Progenitor cell of endocrine pancreas (in vitro differentiated cells): ENCODE measurements at places on chromosomes 7 and 10. TPM values are rescaled to one million over a fixed set of nuclear protein-coding genes. Genes with fewer than 3 reads are reported as not detected.

GRCh38 chr10:71025535-71025934, 137.2 kb upstream of the PCBD1 start:
- no peak for DNase-seq
- H3K4me1 ChIP-seq: no peaks in the 10 kb centered on the region
- H3K27ac ChIP-seq: no peak overlapping the region
- no peaks in the 10 kb centered on the region for H3K36me3 ChIP-seq
- H3K4me3 ChIP-seq: no peak overlapping the region

DNA sequence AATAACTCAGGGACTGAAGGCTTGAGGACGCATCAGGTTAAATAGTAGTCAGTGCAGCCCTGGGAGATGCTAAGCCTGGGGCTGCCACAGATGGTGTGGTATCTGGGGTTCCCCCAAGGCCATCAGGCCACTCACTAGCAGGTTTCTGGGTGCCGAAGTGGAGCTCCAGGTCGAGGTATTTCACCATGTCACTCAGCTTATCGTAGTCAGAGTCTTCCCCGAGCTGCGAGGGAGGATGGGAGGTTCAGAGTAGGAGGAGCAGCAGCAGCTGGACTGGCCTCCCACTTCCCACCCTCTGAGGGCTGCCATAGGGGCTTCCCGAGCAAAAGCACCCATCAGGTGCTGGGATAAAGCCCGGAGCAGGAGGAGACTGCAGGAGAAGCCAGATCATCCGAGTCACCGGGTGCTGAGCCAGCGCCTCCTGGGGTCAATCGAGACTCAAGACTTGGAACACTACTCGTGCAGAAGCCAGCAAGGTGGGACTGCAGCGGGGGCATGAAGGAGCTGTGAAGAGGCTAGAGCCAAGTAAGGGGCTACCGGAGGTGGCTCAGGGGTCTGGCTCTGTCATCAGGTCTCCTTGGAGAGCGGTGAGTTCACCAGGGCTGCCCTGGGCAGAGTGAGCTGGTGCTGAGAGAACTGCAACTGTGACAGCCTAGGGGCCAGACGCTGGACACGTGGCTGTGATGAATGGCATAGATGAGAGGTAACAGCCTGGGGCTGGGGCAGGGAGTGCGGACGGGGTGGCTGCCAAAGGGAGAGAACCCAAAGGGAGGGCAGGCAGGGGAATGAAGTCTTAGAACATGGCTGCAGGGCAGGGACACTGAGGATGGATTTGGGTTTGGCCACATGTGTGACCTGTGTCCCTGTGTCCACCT, 45.3 kb downstream of the GRID2IP start:
- no peaks in the 10 kb centered on the region for H3K36me3 ChIP-seq
- no peak overlapping the region for H3K27ac ChIP-seq
- H3K4me3 ChIP-seq: no peak overlapping the region
- DNase-seq: no peak

- H3K4me3 ChIP-seq: no peak overlapping the region
- DNase-seq: no peak
- no peaks in the 10 kb centered on the region for H3K27me3 ChIP-seq
- no peaks in the 10 kb centered on the region for H3K36me3 ChIP-seq
- peaks cover 1% of the 10 kb centered on the region for H3K4me1 ChIP-seq
Measured at GRCh38 chr10:127774766-127775559, 38.0 kb downstream of the FOXI2 start.

DNA sequence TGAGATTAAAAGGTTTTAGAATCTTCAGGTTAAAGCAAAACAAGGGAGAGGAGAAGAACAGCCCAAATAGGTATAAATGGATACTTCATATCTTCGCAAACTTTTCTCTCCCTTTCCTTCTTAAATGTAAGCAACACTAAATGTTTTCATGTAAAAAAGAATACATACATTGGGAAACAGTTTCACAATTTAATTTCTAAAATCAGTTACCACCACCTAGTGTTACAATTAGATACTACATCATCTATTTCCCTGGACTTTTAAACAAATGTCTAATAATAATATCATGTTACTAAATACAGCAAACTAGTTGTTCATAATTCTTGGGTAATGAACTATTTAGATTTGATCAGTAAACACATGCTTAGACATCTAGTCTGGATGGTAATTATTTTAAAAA, 35.8 kb downstream of the MINDY3 start:
- DNase-seq: no peak
- H3K27ac ChIP-seq: no peak overlapping the region
- no peaks in the 10 kb centered on the region for H3K4me1 ChIP-seq
- no peaks in the 10 kb centered on the region for H3K27me3 ChIP-seq
- no peak overlapping the region for H3K4me3 ChIP-seq

The SFTPD gene
- 0.29 and 0.40 TPM in 2 replicates for total RNA-seq

The TCAF2 gene
- 0.10 and 0.11 TPM in 2 replicates for total RNA-seq

GRCh38 chr10:74837743-74838142, 11.3 kb downstream of the KAT6B start:
- no peaks in the 10 kb centered on the region for H3K27me3 ChIP-seq
- H3K27ac ChIP-seq: peak overlapping the region; percentile 18

The SLIT1 gene
- 23.8 and 25.5 TPM in 2 replicates for total RNA-seq

The PNLIPRP2 gene
- not detected in 2 replicates for total RNA-seq

DNA sequence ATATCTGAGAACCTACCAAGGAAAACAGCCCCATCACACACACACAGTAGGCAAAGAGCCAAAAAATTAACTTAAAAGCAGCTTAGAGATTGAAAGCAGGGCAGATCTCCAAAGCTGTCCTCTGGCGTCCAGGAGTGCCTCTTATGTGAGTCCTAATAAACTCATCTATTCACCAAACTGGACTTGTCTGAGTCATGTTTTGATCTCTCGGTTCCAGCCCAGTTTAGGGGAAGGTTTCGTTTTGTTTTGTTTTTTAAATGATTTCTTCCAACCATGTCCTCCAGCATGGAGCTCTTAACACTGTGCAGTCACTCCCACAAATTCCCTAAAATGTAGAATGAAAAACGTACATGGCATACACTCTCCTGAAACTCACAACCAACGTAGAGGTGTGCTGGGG, 6.7 kb upstream of the PRSS37 start:
- DNase-seq: no peak
- H3K27ac ChIP-seq: no peak overlapping the region
- peaks cover 4% of the 10 kb centered on the region for H3K36me3 ChIP-seq
- peaks cover 7% of the 10 kb centered on the region for H3K4me1 ChIP-seq
- H3K27me3 ChIP-seq: no peaks in the 10 kb centered on the region

The TSPAN33 gene
- 22.2 and 24.5 TPM in 2 replicates for total RNA-seq

GRCh38 chr7:44768628-44769371, 20.2 kb downstream of the ZMIZ2 start:
- H3K4me1 ChIP-seq: peaks cover 10% of the 10 kb centered on the region
- H3K36me3 ChIP-seq: peaks cover 15% of the 10 kb centered on the region
- no peaks in the 10 kb centered on the region for H3K27me3 ChIP-seq

GRCh38 chr10:52644373-52645186, 128.0 kb downstream of the MBL2 start:
- no peak overlapping the region for H3K27ac ChIP-seq
- H3K4me3 ChIP-seq: no peak overlapping the region
- H3K36me3 ChIP-seq: no peaks in the 10 kb centered on the region
- H3K27me3 ChIP-seq: peaks cover 5% of the 10 kb centered on the region
- no peaks in the 10 kb centered on the region for H3K4me1 ChIP-seq

- no peak for DNase-seq
- H3K36me3 ChIP-seq: no peaks in the 10 kb centered on the region
- H3K4me3 ChIP-seq: no peak overlapping the region
- peaks cover 4% of the 10 kb centered on the region for H3K4me1 ChIP-seq
Measured at GRCh38 chr10:128859738-128860386, 607.2 kb upstream of the MGMT start.

The CHN2 gene
- total RNA-seq: 21.2 and 22.0 TPM in 2 replicates

The SLC39A12 gene
- not detected in 2 replicates for total RNA-seq

- H3K4me3 ChIP-seq: no peak overlapping the region
- peaks cover 41% of the 10 kb centered on the region for H3K36me3 ChIP-seq
- H3K4me1 ChIP-seq: no peaks in the 10 kb centered on the region
- DNase-seq: no peak
- H3K27me3 ChIP-seq: no peaks in the 10 kb centered on the region
- H3K27ac ChIP-seq: no peak overlapping the region
Measured at GRCh38 chr7:90290244-90291113, 30.6 kb downstream of the FAM237B start.

- no peaks in the 10 kb centered on the region for H3K27me3 ChIP-seq
- no peak overlapping the region for H3K27ac ChIP-seq
- H3K4me1 ChIP-seq: peaks cover 27% of the 10 kb centered on the region
- H3K36me3 ChIP-seq: no peaks in the 10 kb centered on the region
- no peak overlapping the region for H3K4me3 ChIP-seq
- no peak for DNase-seq
Measured at GRCh38 chr10:20892796-20893195, 4.3 kb downstream of the NEBL start.

DNA sequence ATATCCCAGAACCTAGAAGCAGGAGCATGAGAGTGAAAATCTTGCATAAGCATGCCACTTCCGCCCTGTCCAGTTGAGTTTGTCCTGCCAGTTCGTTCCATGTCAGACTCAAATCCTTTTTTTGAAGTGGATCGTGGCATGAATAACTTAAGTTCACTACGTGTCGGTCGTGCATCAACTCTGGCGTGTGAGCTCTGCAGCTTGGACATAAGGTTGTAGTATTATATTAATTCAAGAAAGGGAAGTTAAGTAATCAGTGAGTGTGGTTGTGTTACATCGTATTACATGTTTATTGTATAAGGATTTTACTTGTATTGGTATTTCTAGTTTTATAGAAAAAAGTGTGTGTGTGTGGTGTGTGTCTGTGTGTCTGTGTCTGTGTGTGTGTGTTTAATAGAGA, 23.0 kb downstream of the CDC123 start:
- H3K4me3 ChIP-seq: no peak overlapping the region
- H3K27me3 ChIP-seq: no peaks in the 10 kb centered on the region
- no peaks in the 10 kb centered on the region for H3K4me1 ChIP-seq

The ASB10 gene
- total RNA-seq: not detected in 2 replicates

- H3K27me3 ChIP-seq: peaks cover 2% of the 10 kb centered on the region
- H3K27ac ChIP-seq: no peak overlapping the region
- DNase-seq: no peak
- peaks cover 12% of the 10 kb centered on the region for H3K4me1 ChIP-seq
- H3K4me3 ChIP-seq: no peak overlapping the region
Measured at GRCh38 chr10:120584786-120585185, 127.8 kb downstream of the PLPP4 start.

GRCh38 chr10:6350609-6351008, 147.9 kb downstream of the PFKFB3 start:
- no peak overlapping the region for H3K4me3 ChIP-seq
- no peak for DNase-seq
- no peaks in the 10 kb centered on the region for H3K27me3 ChIP-seq
- no peak overlapping the region for H3K27ac ChIP-seq

GRCh38 chr7:129271500-129272355, 46.9 kb downstream of the AHCYL2 start:
- no peaks in the 10 kb centered on the region for H3K27me3 ChIP-seq
- H3K36me3 ChIP-seq: peaks cover 17% of the 10 kb centered on the region
- no peaks in the 10 kb centered on the region for H3K4me1 ChIP-seq
- DNase-seq: no peak
- H3K27ac ChIP-seq: peak overlapping the region; percentile 1

The MMD2 gene
- total RNA-seq: not detected in 2 replicates

DNA sequence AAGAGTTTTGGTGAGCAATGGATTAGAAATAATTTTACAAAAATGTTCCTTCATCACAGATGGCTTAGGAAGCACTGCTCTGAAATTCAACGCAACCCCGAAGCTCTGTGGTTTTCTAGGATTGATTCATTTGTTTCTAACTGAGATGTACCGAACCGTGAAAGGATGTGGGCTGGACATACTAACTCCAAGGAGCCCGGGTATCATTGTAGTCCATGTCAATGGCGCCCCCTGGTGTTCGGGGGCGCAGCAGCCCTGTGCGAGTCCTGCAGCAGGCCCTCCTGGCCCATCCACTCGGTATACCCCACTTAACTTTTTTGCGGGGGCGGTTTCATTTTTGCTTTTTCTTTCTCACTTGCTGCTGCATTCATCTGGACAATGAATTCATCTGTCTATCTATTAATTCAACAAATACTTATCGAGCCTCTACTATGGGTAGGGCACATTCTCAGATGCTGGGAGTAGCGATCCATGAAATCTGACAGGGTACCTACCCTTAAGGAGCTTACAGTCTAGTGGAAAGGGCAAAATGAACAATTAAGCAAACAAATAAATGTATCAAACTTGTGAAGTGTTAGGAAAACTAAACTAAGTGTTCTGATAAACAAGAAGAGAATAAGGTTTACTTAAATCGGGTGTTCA, 25.2 kb upstream of the ITPRID1 start:
- no peak overlapping the region for H3K4me3 ChIP-seq
- no peaks in the 10 kb centered on the region for H3K36me3 ChIP-seq
- no peak for DNase-seq
- no peaks in the 10 kb centered on the region for H3K27me3 ChIP-seq
- no peaks in the 10 kb centered on the region for H3K4me1 ChIP-seq

The NPTX2 gene
- total RNA-seq: 0.14 and 0.31 TPM in 2 replicates

- peak overlapping the region; percentile 99 for H3K27ac ChIP-seq
- peaks cover 18% of the 10 kb centered on the region for H3K4me1 ChIP-seq
- DNase-seq: no peak
- H3K27me3 ChIP-seq: peaks cover 3% of the 10 kb centered on the region
- peak overlapping the region; percentile 94 for H3K4me3 ChIP-seq
- H3K36me3 ChIP-seq: peaks cover 10% of the 10 kb centered on the region
Measured at GRCh38 chr10:84140036-84140379, 699 bp downstream of the GHITM start.

- no peak overlapping the region for H3K4me3 ChIP-seq
- peaks cover 8% of the 10 kb centered on the region for H3K4me1 ChIP-seq
- DNase-seq: no peak
- H3K27ac ChIP-seq: no peak overlapping the region
Measured at GRCh38 chr10:72124989-72125388, 36.6 kb upstream of the SPOCK2 start.

GRCh38 chr7:36775061-36775620, 50.8 kb upstream of the AOAH start:
- no peaks in the 10 kb centered on the region for H3K27me3 ChIP-seq
- H3K4me3 ChIP-seq: no peak overlapping the region
- peaks cover 24% of the 10 kb centered on the region for H3K4me1 ChIP-seq

The RPP38 gene
- total RNA-seq: 19.0 and 20.0 TPM in 2 replicates

The TMEM270 gene
- total RNA-seq: not detected in 2 replicates

The NACAD gene
- total RNA-seq: 10.1 and 11.7 TPM in 2 replicates

DNA sequence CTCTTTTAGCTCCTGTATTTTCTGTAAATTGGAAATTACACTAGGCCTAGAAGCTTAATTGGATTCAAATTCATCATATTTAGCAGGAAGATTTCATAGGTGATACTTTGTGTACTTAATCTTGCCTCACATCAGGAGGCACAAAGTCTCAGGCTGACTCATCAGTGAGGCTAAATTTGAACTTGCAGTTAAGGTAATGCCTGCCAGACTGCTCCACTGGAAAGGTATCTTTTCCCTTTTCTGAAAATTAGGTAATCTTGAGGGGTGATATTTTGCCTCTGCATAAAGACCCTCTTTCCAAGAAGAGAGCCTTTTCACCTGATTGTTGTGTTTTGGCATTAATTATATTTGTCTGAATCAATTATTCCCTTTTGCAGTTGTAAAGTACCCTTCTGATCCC, 14.6 kb downstream of the PPIA start:
- H3K36me3 ChIP-seq: no peaks in the 10 kb centered on the region
- H3K27ac ChIP-seq: no peak overlapping the region
- no peaks in the 10 kb centered on the region for H3K27me3 ChIP-seq
- no peak overlapping the region for H3K4me3 ChIP-seq
